ENCODE measurements at places on chromosomes 12 and 14. TPM values are rescaled to one million over a fixed set of nuclear protein-coding genes. Genes with fewer than 3 reads are reported as not detected.

DNA sequence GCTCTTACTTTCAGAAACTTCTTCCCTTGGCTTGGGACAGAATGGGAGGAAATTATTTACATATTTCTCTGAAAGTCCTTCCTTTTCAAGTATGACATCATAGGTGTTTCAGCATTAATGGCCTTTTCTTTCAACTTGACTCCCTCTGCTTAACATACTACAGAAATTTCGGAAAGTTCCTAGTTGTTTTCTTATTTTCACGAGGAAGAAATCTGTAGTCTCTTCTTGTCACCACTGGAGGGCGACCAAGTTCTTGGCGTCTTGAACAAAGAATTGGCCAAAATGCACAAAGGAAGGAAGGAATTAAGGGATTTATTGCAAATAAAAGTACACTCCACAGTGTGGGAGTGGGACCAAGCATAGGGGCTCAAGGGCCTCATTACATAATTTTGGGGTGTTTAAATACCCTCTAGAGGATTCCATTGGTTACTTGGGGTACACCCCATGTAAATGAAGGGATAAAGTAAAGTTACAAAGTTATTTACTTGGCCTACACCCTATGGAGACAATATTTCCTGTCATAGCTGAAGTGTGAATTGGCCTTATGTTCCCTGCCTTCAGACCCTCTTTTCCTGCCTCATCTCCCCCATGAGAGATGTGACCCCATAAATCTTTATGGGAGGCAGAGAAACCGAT lies 70.4 kb downstream of the RPL10L start:
- no peak for DNase-seq

- DNase-seq, result no peak
Observed at GRCh38 chr12:109735051-109735521, 21.5 kb downstream of the FAM222A start.

Gene KRT80
- not detected for total RNA-seq

GRCh38 chr14:23361320-23361719 lies 3.7 kb downstream of the EFS start:
- no peak for DNase-seq

DNA sequence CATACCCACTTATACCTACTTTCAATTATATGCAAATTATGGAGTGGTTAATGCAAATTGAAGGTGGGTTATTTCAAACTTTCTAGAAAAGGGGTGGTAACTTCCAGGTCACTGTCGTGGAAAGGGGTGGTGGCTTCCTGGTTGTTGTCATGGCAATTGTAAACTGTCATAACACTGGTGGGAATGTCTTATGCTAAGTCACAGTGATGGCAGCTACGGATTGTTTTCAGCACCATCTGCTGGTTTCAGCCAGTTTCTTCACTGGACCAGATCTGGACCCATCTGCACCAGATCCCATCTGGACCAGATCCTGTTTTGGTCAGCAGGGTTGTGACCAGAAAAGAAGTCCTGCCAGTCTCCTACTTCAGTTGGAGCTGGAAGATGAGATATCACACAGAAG lies 1469.3 kb downstream of the AACS start:
- no peak for DNase-seq

All from activated naive CD8-positive, alpha-beta T cell treated with anti-CD3 and anti-CD28 coated beads for 36 hours (primary cell).